ENCODE measurements at places on chromosomes 7 and 10.

GRCh38 chr7:113207441-113207840 lies 89.1 kb upstream of the SMIM30 start:
- no peak for DNase-seq

DNA sequence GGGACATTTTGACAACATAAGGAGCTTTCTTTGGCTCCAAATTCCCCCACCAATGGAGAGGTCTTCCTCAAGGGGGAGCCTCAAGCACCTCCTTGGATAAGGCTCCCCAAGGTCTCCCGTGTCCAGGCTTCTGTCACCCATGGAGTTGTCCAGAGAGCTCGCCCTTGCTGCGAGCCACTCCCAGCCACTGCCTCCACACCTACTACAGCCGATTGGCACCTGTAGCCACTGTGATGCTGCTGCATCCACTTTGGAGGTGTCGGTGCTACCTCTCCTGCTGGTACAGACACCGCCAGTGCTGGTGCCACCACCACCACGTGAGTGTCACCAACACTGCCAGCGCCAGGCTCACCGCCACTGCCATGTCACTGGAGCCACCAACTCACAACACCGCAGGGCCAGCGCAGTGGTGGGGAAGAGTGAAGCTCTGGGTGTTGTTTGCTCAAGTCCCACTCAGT lies 22.1 kb upstream of the ENO4 start:
- DNase-seq = no peak

DNA sequence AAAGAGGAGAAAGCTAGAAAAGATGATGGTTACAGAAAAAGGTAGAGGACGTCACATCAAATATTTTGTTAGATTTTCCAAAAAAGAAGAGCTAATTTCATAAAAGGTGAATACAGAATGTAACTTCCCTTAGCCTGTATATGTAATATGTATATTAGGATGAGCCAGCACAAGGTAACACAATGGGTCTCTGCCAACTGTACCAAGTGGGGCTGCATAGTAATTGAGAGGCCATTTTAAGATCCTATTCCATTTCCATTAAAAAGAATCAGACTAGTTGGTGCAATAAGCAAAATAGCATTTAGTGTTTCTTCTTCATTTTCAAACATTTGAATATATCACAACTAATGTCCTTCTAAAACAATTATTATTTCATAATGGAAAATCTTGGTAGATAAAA lies 134.6 kb downstream of the SEMA3A start:
- no peak for DNase-seq

- DNase-seq = no peak
These were observed 22.5 kb downstream of the PCGF5 start for GRCh38 chr10:91242940-91243339.

GRCh38 chr10:68574051-68574450 lies 13.9 kb downstream of the TET1 start:
- no peak for DNase-seq

GRCh38 chr10:95290461-95291364 lies at the start of gene PDLIM1:
PDLIM1 (minus strand) TSS chr10:95291003; CDS start chr10:95290915, 88 bp downstream.
- DNase-seq = no peak

- DNase-seq = no peak
These were observed 112.7 kb downstream of the CCNY start for GRCh38 chr10:35448687-35449662.

DNA sequence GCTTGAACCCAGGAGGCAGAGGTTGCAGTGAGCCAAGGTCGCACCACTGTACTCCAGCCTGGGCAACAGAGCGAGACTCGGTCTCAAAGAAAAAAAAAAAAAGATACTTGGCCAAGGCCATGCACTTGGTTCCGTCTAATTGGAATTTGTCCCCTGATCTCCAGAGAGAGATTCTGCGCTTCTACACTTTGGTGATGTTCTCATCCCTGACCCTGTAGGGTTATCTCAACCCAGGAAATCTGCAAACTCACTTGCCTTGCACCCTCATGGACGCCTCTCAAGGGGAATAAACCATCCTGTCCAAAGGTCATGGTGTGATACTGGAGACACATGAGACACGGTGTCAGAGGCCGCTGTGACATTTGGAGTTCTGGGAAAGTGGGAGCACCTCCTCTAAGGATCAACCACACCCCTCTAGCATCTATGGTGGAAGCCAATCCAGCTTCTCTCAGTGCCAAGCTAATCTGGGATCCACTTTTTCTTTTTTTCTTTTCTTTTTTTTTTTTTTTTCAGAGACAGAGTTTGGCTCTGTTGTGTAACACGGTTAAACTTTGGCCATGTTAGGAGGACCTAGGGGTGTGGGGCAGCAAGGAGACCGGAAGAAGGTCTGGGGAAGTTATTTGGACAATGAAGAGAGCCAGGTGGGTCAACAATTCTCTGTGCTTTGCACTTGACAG lies 7.8 kb upstream of the POR start:
- DNase-seq = no peak

GRCh38 chr7:155292680-155293226 lies 4.9 kb upstream of the INSIG1 start:
- DNase-seq = no peak

DNA sequence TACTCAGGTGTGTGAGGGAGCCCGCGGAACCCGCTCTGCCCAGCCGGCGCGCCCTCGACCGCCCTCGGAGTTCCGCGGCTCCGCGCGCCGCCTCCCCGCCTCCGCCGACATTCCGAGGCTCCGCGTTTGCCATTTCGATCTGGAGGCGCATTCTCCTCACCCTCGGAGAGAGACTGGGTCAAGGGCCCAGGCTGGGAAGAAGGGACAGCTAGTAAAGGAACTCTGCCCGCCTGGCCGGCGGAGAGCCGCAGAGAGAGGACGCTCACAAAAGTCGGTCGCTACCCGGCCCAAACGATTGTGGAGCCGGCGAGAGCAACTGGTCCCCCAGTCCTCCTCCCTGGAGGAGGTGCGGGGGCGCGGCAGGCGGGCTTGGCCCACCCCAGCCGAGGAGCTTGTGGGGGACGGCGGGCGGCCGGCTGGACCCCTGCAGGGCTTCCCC lies 74.5 kb upstream of the LEP start:
- no peak for DNase-seq

- DNase-seq = no peak
These were observed 121.5 kb downstream of the SRPK2 start for GRCh38 chr7:105267244-105267643.

DNA sequence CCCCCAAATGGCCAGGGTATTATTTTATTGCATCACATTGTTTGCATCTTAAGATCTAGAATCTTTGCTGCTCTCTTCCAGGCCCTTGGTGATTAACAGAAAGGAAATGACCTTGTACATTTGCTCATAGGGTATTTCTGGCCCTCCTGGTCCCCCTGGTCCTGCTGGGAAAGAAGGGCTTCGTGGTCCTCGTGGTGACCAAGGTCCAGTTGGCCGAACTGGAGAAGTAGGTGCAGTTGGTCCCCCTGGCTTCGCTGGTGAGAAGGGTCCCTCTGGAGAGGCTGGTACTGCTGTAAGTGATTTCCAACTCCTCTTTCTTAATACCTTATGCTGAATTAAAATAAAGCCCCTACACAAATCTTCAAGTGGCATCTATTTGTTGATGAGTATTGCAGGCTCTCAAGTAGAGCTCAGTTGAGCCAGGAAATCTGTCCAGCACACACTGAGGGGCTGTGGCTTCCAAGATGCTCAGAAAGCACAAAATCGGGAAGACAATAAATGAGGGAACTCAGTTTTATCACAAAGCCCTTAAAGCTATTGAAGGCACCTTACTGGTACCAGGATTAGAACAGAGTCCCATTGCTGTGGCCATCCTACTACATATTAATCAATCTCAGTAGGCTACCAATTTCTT lies 28.2 kb downstream of the COL1A2 start:
- DNase-seq = no peak

- DNase-seq = no peak
These were observed 20.9 kb upstream of the PPA1 start for GRCh38 chr10:70253878-70254765.

GRCh38 chr10:14548474-14548873 lies 217.8 kb upstream of the FRMD4A start:
- no peak for DNase-seq

GRCh38 chr7:24701261-24702235 lies 55.7 kb downstream of the GSDME start:
- no peak for DNase-seq

DNA sequence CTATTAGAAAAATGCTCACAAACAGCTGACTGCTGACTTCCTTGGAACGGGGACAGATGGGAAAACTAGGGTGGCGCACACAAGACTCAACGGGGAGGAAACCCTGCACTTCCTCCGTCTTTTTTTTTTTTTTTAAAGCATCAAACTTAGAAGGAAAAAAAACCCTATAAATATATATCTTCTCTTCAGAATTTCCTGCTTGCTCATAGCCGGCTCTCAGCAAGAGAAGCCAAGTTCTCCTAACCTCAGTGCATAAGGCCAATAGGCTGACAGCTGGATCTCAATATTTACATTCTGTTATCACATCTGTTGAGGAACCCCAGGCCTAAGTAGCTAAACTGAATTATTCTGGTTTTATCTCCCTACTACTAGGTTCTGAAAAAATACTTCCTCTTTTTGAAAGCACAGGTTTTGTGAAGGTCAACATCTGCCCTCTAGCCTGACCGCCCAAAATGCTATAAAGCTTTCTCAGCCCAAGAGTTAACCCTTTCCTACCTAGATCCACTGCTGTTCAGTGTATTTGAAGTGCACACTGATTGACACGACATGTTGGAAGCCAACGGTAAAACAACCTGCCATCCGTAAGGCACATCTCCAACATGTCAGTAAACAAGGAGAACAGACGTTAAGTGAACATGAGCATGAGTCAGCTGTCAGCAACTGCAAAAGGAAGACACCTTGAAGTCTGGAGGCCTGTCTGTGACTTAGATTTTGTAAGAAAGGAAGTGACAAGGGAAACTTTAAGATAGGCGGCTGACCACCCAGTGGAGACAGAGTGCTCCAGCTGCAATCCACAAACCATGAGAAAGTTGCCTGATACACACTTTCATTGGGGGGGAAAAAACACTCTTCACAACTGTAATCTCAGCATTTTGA lies 83.8 kb downstream of the EBLN1 start:
- peak; percentile 38 for DNase-seq

DNA sequence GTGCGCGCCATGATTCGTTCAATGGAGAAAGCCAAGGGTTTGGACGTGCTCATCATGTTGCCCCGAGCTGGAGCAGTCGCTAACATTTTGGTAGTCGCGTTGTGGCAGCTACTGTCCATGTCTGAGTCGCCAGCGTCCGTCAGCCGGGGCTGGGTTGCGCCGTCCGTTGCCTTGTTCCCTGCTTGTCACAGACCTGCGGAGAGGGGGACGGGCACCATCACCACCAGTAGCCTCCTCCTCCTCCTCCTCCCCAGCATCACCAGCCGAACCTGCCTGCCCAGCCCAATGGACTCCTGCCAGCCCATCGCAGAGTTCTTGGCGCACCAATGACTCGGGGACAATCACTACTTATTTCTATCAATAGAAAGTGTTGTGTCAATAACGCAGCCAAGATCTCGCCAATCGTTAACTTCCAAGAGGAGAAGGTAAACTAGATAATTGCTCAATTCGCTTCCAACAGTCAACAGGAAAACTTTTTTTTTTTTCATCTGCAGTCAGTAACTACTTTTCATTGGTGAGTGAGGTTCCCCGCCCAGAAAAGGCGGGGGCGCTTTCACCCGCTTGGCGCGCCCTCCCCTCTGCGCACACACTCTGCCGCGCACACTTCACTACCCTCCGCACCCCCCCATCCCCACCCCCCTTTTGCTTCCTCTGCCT lies at the start of gene FEZF1:
TSS of gene FEZF1 (minus strand) at position 432 of the 657 bp plus-strand sequence. CDS start at position 119, 313 bp downstream.
- no peak for DNase-seq

DNA sequence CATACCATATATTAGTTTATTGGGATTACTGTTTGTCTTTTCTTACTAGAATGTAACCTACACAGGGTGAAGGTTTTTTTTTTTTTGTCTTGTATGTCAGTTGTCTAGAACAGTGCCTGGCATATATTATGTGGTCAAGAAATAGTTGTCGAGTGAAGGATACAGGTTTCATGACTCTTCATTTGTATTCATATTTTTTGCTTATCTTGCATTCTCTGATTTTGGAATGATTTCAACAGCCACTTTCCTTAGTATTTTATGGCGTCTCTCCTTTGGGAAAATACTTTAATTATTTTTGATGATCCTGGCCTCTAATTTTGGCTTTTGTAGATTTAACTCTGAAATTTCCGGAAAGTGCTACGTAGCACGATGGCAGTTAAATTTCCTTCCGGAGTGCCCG lies 12.4 kb downstream of the RBM33 start:
- no peak for DNase-seq

DNA sequence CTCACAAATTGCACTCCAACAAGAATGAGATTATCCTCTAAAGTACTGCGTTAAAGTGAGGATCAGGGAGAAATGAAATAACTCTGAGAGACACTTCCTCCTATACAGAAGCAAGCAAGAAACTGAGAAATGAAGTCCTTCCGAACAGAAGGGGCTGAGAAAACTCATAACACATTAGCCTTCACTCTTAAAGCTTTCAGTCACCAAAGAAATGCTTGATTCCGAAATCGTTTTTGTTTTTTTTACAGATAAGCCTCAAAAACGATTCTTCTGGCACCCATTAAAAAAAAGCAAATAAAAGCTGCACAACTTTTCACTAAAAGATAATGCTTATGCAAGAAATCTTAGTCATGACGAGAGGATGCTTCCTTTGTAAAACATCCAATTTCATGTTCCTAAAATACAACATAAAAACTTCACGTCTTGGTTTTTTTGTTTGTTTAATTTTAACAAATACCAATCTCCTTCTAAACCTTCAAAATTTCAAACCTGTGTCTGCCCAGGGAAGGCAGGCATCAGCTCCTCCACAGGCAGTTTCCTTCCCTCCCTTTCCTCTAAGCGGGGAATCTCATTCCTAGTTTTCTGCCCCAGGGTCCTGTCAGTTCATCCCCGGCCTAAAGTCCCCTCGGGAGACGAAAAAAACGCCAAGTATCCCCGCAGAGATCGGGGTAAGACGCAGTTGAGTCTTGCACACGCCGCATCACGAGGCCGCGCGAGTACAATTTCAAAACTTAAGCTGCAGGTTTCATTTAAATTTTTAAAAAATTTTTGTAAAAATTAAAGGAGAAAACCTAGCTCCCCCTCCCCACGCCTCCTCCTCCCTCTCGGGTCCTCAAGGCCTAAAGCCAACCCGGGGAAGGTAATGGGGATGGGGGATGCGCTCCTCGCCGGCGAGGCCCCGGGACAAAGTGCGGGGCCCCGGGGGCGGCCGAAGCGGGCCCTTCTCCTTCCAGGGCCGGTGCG lies 1.1 kb downstream of the BAZ1B start:
- DNase-seq = no peak

DNA sequence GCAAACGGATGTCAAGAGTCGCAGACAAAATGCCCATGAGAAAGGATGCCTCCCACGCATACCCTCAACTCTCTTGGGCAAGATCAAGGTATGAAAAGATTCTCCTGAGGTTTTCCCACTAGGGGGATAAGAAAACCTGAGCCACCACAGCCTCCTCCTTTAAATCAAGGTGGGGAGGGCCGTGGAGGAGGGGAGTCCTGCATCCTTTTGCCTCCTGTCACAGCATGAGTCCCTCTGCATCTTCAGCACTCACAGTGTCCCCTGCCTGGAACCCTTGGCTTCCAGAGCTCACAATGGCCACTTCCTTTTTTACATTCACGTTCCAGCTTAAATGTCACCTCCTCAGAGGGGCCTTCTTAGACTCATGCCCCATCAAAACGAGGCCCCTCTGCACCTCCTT lies 207.6 kb downstream of the GLI3 start:
- no peak for DNase-seq

Data from NCI-H1694 (cell line).